ENCODE measurements at places on chromosomes 4 and X.
A peak's percentile ranks its signal among the peaks of the same experiment; 100 is the strongest.

DNA sequence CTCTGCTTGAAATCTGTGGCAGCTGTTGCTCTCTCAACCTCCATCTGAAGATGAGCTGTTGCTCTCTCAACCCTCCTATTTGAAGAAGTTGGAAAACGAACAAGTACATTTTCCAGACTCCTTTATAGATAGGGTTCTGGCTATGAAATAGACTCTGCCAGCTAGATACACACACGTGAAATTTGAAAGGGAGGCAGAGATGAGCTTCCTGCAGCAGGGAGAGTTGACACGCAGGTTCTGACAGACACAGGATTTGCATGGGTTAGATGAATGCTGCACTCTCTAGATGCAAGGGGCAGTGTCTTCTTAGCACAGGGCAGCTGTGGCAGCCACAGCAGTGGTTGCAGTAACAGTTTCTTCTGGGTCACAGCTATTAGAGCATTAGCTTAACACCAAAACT lies 8.0 kb upstream of the PYURF start:
- no peak for DNase-seq

DNA sequence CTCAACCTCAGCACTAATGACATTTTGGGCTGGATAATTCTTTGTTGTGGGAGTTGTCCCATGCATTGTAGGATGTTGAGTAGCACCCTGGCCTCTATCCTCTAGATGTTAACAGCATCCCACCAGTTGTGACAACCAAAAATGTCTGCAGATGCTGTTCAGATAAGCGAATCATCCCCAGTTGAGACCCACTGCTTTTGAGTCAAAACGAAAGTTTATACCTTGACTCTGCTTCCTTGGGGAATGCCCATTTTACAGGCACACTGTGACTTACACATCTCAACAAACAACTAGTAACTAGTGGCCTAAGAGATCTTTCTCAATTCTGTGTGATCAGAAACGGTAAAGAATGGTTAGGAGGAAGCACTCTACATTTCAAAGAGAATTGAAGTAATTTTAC lies 37.0 kb downstream of the SEPSECS start:
- no peak for DNase-seq

DNA sequence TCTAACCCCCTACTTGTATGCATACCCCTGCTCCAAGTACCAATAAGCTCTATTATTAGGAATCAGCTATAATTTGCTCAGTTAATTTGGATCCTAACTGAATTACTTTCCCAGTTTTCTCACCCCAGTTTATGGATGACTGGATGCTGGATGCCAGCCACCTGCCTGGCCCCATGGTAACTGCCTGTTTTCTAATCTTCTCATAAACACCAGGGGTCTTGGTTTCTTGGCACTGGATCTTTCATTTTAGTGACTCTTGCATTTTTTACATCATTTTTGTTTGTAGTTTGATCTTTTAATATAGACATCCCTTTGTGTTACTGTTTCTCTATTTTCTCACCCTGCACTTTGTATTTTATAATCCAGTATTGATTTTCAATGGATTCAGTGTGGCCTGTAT lies 246.8 kb downstream of the ADGRL3 start:
- DNase-seq: no peak

DNA sequence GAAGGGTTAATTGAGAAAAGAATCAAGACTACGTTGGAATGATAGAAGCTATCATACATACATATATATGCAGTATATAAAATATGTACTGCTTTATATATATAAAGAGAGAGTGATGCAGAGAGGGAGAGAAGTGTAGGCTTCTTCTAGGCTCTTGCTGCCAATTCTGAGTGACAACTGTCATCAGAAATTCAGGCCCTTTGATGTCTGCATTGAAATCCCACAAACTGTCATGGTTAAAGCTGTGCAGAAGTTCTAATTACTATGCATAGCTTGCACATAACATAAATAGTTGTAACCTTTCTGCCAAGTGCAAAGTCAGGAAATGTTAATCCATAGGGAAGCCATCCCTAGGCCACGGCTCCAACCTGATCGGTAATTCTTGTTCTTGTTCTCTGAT lies 251.0 kb downstream of the STIM2 start:
- no peak for DNase-seq

- no peak for DNase-seq
These were observed 157.1 kb upstream of the CLNK start for GRCh38 chr4:10841697-10842096.

DNA sequence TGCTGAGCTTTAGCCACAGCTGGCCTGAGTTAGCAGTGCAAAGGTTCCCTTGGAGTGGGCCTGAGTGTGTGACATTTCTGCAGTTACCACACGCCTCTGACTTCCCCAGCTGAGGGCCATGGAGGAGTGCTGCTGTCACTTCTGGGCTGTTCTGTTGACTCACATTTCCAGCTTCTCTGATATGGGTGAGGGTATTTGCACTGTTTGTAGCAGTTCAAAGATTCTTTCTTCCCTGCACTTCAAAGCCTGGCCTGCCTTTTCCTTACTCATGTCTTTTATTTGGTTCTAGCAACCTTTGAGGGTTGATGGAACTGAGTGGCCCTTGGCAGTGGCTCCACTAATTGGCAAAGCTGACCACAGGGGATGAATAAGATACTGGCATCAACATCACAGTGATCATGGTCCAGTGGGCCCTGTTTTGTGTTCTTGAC lies 26.4 kb upstream of the SCML1 start:
- peak; percentile 51 for DNase-seq

GRCh38 chr4:93359586-93359985 lies 469.0 kb upstream of the ATOH1 start:
- no peak for DNase-seq

GRCh38 chrX:96568071-96568470 lies 116.6 kb upstream of the DIAPH2 start:
- no peak for DNase-seq

DNA sequence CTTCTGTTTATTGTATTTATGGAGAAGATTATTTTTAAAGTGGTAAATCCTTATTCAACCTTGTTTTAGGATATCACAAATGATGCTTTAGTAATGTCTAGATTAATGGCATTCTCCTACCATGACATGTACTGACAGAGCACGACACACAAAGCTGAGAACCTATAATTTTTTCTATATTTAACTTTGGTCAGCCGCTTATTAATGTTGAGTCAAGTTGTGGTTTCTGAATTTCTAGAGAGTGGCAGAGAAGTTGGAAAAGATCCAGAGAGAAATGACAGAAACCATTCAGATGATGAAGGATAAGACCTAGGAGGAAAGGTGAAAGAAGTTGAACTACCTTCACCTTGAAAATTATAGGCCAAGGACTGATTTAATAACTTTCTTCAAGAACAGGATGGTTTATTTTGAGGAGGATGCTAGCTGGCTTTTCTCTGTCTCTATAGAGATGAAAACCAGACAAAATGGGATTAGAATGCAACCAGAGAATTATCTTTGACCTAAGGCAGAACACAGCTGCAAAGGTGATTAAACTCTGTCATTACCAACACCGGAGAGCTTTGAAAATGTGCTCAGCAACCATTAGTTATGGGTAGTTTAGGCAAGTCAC lies 62.6 kb upstream of the TSPAN5 start:
- DNase-seq: peak; percentile 5

GRCh38 chrX:79573760-79574159 lies 206.6 kb upstream of the ITM2A start:
- no peak for DNase-seq

DNA sequence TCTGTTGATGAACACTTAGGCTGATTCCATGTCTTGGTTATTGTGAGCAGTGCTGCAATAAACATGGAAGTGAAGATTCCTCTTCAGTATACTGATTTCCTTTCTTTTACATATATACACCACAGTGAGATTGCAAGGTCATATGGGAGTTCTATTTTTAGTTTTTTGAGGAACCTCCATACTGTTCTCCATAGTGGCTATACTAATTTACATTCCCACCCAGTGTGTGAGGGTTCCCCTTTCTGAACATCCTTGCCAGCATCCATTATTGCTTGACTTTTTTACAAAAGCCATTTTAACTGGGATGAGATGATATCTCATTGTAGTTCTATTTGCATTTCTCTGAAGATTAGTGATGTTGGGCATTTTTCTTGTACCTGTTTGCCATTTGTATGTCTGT lies 80.5 kb upstream of the GALNT7 start:
- DNase-seq: no peak

- DNase-seq: peak; percentile 14
These were observed 875 bp downstream of the RGS12 start for GRCh38 chr4:3293401-3294391.

GRCh38 chr4:81757691-81758090 lies 286.0 kb upstream of the RASGEF1B start:
- no peak for DNase-seq

DNA sequence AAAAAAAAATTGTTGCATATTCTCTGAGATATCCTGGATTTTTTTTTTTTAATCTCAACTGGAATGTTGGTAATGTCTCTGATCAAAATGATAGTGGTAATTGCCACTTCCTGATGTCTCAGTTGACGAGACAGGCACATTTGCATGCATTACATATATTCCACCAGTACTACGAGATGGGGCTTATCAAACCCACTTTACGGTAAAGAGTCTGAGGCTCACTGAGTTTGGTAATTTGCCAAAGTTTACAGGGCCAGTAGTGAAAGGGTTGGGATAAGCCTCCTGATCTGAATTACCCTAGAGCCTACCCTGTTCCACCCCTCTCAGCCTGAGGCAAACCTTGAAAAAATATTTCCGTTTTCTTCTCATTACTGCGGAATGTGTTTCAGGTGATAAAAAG lies 5.3 kb downstream of the MAGEB2 start:
- no peak for DNase-seq

GRCh38 chrX:49268702-49269009 lies 937 bp upstream of the PPP1R3F start:
- DNase-seq: no peak

- DNase-seq: no peak
These were observed 75.0 kb downstream of the AFAP1 start for GRCh38 chr4:7864685-7865084.

DNA sequence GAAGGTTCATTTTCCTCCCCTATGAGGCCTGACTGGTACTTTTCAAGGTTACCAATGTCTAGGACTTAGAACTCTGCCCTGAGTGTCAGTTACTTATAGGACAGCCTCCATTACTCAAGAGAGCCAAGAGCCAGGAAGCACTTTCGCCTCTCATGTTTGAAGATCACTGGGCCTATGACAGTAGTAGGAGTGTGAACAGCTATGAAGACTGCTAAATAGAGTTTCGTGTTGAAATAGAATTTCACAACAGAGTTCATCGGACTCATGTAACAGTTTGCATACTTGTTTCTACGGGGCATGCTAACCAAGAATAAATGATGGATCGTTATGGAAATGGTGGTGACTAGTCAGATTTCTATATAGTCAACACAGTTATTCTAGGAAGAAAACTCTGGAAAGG lies 97.8 kb upstream of the GPC4 start:
- no peak for DNase-seq

GRCh38 chr4:124890522-124890921 lies 178.0 kb upstream of the ANKRD50 start:
- DNase-seq: peak; percentile 65

DNA sequence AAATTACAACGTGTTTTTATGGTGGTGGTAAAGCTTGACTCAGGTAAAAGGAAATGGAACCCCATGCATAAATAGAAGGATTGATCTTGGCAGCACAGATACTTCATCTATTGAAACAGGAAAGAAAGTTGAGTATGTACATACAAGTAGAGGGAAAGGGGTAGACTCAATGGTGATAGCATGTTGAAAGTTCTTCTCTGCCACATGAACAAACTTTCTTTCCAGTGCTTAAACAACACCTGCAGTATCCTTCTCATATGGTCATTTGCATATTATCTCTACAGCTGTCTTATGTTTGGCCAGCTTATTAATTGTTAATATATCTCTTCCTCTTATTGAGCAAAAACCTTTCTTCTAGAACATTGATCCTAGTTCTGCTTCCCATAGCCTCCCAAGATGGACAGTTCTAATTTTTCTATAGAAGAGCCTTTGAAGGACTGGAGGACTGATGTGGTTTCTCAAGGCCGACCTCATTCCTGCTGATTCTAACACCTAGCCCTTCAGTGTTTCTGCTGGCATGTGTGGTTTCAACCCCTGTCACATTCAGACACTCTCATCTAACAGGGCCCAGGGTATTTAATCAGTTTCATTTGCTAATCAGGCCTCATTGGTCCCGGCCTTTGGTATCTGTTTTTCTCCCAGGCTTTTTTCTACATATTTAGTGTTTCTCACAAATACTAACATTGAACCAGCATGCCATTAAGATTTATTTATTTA lies 108.1 kb upstream of the SPRY1 start:
- DNase-seq: no peak

DNA sequence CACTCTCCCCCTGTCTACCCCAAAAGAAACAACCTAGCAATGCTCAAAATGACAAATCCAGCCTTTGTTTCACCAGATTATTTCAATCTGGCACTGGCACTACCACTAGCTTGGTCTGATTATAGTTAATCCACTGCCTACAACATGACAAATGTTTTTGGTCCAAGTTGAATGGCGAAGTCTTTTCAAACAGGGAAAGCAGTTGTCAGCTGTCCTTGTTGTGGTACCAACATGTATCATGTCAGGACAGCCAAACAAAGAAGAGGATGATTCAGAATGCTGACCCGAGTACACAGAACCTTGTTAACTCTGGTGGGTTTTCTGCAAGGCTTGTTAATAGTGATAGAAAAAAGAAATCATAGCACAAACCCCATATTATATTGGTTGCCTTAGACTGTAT lies 160.8 kb upstream of the ANK2 start:
- DNase-seq: no peak

Measured in adipocyte (in vitro differentiated cells).